ENCODE measurements at places on chromosomes 11 and 22. TPM values are rescaled to one million over a fixed set of nuclear protein-coding genes. Genes with fewer than 3 reads are reported as not detected.

GRCh38 chr11:65546217-65546958 is 11.8 kb downstream of the LTBP3 start:
- H3K27ac ChIP-seq, result peak overlapping the region; percentile 76
- H3K36me3 ChIP-seq, result peaks cover 69% of the 10 kb centered on the region
- H3K27me3 ChIP-seq, result no peaks in the 10 kb centered on the region
- H3K4me3 ChIP-seq, result peak overlapping the region; percentile 27

DNA sequence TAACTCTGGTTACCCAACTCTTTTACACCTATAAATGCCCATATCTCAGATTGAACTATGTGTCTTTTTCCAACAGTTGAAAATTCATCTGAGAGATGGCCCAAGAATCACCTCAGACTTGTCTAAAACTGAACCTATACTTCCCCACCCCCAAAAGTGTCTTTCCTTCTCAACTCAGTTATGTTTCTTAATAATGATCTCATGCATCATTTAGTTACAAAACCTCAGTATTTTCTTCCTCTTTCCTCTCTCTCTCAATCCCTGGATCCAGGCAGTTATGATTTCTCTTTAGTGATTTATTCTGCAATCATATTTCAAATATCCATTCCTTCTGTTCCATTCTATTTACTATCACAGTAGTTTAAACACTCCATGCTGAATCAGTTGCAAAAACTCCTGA is 32.3 kb upstream of the ADSL start:
- H3K27me3 ChIP-seq, result no peaks in the 10 kb centered on the region
- H3K27ac ChIP-seq, result no peak overlapping the region
- peaks cover 86% of the 10 kb centered on the region for H3K36me3 ChIP-seq
- DNase-seq, result no peak

DNA sequence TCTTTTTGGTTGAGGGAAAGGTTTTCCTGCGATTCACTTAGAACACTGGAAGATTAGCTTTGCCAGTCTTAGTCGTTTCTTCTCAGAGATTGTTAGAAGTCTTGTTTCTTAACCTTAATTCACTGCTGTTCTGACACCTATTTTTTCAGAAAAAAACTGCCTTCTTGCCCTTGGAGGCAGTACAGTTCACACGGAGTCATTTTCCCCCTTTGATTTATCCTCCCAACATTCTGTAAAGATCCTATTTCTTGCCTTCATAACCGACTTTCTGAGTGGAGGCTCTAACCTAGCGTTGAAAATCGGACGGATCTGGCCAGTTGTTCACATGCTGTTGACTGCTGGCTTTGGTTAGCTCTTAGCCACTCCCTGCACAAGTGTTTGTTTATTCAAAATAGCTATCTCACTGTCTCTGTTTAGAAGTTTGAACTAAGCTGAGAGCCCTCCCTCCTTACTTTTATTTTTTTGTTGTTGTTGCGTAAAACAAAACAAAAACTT is 737 bp downstream of the BCL2L13 start:
- H3K4me1 ChIP-seq, result peaks cover 30% of the 10 kb centered on the region
- H3K36me3 ChIP-seq, result no peaks in the 10 kb centered on the region
- H3K27me3 ChIP-seq, result no peaks in the 10 kb centered on the region
- H3K27ac ChIP-seq, result peak overlapping the region; percentile 99
- DNase-seq, result no peak
- peak overlapping the region; percentile 83 for H3K4me3 ChIP-seq

DNA sequence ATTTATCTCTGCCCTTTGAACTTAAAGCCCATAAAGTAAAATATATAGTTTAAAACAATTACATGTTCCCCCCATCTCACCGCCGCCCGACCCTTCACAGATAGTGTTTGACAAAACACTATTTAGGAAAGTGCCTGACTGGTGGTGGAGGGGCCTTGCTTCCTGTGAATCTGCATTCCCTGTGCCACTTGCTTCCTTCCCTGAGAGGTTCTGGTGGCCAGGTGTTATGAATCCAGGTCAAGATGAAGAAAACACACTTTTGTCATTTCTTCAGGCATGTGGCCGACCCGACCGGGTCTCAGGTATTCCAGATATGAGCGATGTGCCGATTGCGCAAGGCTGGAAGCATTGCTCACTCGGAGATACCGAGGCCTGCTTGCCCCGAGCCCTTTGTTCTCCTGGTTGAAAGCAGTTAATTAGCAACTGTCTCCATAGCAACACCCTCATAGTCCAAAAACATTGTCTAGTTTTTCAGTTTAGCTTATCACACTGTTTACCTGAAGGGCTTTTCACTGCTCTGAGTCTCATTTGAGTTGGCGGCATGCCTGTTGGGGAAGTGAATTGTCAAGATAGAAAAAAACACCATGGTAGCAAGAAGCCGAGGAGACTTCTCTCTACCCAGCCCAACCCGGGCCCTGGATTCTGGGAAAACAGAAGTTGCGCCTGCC is 128.3 kb downstream of the TEAD1 start:
- no peaks in the 10 kb centered on the region for H3K36me3 ChIP-seq
- no peaks in the 10 kb centered on the region for H3K27me3 ChIP-seq
- no peak for DNase-seq
- peaks cover 63% of the 10 kb centered on the region for H3K4me1 ChIP-seq
- H3K27ac ChIP-seq, result peak overlapping the region; percentile 79

GRCh38 chr22:37300551-37301017 is 18.3 kb downstream of the CYTH4 start:
- H3K4me3 ChIP-seq, result no peak overlapping the region
- no peaks in the 10 kb centered on the region for H3K4me1 ChIP-seq
- no peaks in the 10 kb centered on the region for H3K36me3 ChIP-seq
- H3K27me3 ChIP-seq, result no peaks in the 10 kb centered on the region
- H3K27ac ChIP-seq, result no peak overlapping the region

DNA sequence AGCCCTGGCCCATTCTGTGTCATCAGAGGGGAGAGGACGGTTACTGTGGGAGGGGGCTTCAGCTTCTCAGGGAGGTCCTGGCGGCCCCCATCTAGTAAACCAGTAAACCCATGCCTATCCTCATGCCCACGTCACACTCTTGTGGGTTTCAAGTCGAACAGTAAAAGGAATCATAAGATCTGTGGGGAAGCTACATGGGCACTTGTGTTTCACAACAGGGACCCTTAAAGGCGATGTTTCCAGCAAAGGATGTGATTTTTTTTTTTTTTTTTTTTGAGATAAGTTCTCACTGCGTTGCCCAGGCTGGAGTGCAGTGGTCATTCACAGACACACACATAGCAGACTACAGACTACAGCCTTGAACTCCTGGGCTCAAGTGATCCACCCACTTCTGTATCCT is 9.2 kb upstream of the PARVG start:
- no peaks in the 10 kb centered on the region for H3K4me1 ChIP-seq
- H3K4me3 ChIP-seq, result no peak overlapping the region
- H3K36me3 ChIP-seq, result no peaks in the 10 kb centered on the region
- H3K27me3 ChIP-seq, result no peaks in the 10 kb centered on the region
- DNase-seq, result no peak

DNA sequence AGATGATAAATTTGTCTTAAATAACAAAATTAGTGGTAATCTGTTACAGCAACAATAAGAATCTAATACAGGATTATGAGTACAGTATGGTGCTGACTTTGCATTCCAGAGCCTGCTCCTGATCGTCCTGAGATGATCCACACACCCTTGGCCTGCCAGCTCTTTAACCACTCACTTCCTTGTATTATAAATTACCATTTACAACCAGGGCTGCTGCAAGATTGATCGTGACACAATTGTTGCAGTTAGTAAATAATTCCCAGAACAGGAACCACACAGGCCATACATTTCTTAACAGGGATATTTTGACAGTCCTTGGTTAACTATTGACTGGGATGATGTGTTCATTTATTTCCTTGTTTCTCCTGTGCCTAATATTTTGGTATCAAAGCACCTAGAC is 3.8 kb upstream of the CBLIF start:
- H3K27ac ChIP-seq, result no peak overlapping the region
- H3K4me1 ChIP-seq, result no peaks in the 10 kb centered on the region
- H3K27me3 ChIP-seq, result no peaks in the 10 kb centered on the region
- no peaks in the 10 kb centered on the region for H3K36me3 ChIP-seq
- DNase-seq, result no peak

DNA sequence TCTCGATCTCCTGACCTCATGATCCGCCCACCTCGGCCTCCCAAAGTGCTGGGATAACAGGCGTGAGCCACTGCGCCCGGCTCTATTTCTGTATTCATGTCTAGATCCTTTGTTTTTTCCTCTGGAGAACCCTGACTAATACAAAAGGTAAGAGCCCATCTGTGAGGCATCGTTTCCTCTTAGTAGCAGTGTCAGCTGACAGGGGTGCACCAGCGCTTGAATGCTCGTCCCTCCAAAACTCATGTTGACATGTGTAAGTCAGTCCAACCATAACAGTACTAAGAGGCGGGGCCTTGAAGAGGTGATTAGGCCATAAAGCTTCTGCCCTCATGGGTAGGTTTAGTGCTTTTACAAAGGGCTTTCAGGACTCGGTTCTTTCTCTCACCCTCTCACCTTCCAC is 470.1 kb upstream of the B3GAT1 start:
- DNase-seq, result peak; percentile 81
- H3K4me1 ChIP-seq, result no peaks in the 10 kb centered on the region
- H3K27me3 ChIP-seq, result no peaks in the 10 kb centered on the region
- H3K27ac ChIP-seq, result no peak overlapping the region

DNA sequence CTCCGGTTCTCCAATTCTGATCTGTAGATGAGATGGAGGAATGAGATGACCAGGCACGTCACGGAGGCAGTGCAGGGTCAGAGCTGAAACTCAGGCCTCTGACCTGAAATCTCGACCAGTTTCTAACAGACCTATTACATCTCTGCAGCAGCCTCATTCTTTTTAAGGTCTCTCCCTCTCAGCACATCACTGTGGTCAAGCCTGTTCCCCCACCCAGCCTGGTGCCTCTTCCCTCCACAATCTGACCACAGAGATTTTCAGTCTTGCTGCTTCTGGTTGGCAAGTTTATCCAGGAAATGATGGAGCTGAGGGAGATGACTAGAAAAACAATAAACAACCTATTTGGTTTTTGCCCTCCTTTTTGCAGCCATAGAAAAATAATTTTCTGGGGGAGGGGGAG is 9.5 kb downstream of the GRAMD1B start:
- no peak overlapping the region for H3K4me3 ChIP-seq
- DNase-seq, result no peak
- no peaks in the 10 kb centered on the region for H3K27me3 ChIP-seq
- H3K4me1 ChIP-seq, result no peaks in the 10 kb centered on the region
- H3K36me3 ChIP-seq, result no peaks in the 10 kb centered on the region

DNA sequence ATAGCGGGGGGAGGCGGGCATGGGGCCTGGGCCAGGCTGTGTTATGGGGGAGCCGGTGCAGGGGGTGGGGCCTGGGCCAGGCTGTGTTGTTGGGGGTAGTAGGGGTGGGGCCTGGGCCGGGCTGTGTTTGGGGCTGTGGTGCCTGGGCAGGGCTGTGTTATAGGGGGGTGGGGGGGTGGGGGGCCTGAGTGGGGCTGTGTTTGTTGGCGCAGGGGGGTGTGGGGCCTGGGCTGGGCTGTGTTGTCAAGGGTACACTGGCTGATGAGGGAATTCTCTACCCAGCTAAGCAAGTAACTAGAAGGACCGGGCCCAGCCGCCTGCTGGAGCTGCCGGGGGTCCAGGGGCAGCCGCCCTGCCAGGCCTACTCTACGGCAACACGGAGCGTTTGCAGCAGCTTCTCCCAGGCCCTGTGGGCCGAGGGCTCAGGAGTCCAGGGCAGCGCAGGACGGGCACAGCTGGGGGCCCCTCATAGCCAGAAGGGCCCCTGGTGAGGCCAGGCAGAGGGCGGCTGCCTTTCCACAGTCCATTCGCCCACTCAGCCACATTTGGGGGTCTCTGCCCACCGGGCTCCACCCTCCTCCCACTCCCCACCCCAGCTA is 10.1 kb upstream of the PIM3 start:
- H3K4me1 ChIP-seq, result peaks cover 41% of the 10 kb centered on the region
- DNase-seq, result no peak
- H3K27ac ChIP-seq, result no peak overlapping the region
- H3K36me3 ChIP-seq, result no peaks in the 10 kb centered on the region
- H3K27me3 ChIP-seq, result no peaks in the 10 kb centered on the region
- no peak overlapping the region for H3K4me3 ChIP-seq

GRCh38 chr11:72625691-72626413 is 48.4 kb downstream of the PDE2A start:
- peak overlapping the region; percentile 83 for H3K27ac ChIP-seq
- H3K36me3 ChIP-seq, result no peaks in the 10 kb centered on the region
- H3K27me3 ChIP-seq, result no peaks in the 10 kb centered on the region
- no peak overlapping the region for H3K4me3 ChIP-seq

DNA sequence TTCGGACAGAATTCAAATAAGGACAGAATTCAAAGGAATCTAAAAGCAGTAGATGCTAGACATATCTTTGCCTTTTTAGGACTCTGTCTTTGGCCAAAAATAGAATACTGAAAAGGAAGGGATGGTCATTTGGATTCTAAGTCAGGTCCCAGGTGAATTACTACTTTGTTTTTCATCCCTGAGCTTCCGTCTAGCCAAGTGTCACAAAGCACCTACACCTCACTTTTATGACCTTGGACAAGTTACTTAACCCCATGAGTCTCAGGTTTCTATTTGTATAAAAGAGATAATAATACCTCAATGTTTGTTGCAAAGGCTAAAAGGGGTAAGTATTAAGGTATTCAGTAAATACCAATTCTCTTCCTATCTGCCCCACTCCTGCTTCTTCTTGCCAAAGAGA is 7.3 kb downstream of the KIF18A start:
- no peak for DNase-seq
- no peaks in the 10 kb centered on the region for H3K36me3 ChIP-seq
- H3K27me3 ChIP-seq, result no peaks in the 10 kb centered on the region
- H3K27ac ChIP-seq, result no peak overlapping the region
- no peaks in the 10 kb centered on the region for H3K4me1 ChIP-seq

DNA sequence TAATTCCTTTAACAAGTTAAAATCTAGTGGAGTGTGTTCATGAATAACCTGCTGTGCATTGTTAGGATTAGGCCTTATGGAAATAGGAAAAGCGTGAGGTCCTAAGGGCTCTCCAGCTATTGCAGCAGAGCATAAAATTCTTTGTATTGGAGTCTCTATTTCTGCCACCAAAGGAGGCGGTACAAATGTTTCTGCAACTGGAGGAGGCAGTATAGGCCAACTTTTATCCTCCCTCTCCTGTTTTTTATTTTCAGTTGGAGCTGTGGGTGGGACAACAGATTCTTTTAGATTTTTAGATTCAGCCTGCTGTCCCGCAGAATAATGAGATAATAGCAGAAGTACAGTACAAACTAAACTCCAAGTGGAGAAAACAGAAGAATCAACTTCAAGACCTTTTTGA is 26.2 kb downstream of the OR10A6 start:
- H3K27me3 ChIP-seq, result no peaks in the 10 kb centered on the region
- DNase-seq, result no peak
- H3K27ac ChIP-seq, result no peak overlapping the region
- no peaks in the 10 kb centered on the region for H3K4me1 ChIP-seq
- H3K4me3 ChIP-seq, result no peak overlapping the region

Gene TIGD3
- total RNA-seq, result 0.19 TPM

Gene MICAL2
- 195 TPM for total RNA-seq

Gene CASP4
- total RNA-seq, result 21.3 TPM

Gene NTM
- total RNA-seq, result 10.4 TPM

Gene IFTAP
- 23.3 TPM for total RNA-seq

Gene INSC
- 1.7 TPM for total RNA-seq

Gene ANKRD42
- 12.9 TPM for total RNA-seq

All from esophagus muscularis mucosa (tissue), 4 donors.